ENCODE measurements at places on chromosomes 7 and 10. TPM values are rescaled to one million over a fixed set of nuclear protein-coding genes. Genes with fewer than 3 reads are reported as not detected.
A peak's percentile ranks its signal among the peaks of the same experiment; 100 is the strongest.

DNA sequence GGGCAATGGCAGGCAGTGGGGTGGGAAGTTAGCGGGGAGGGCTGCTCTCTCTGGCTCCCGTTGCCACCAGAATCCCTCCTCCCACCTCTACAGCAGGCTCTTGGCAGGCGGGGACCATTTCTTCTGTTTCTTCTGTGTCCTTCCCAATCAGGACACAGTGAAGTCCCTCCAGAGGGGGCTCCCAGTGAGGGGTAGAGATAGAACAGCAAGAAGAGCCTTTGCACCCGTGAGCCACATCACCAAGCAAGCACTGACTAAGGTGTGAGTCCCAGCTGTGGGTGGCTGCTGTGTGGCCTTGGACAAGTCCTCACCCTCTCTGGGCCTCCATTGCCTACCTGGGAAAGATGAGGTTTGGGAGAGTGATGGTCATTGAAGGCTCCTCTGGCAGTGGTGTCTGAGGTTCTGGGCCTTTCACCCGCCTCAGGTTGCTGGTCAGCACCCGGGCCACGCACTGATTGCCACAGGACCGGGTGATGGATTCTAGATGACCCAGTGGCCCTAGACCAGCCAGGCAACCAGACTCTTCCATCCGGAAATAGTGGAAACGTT is 26.0 kb upstream of the PCBD1 start:
- DNase-seq: no peak

DNA sequence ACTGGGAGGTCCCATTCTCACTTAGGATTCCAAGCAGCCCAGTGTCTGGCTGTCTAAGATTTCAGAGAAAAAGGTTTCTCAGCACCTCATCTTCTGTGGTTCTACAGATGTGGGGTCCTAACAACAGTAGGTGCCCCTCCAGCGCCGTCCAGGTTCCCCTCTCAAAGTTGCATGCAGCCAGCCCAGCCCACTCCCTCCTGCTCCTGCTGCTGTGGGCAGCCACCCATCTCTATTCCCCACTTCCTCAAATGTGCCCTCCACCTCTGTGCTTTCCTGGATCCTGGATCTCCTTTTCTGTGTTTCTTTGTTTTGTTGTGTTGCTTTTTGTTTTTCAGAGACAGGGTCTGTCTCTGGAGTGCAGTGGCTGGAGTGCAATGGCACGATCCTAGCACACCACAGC is 13.3 kb upstream of the SLC18A3 start:
- no peak for DNase-seq

DNA sequence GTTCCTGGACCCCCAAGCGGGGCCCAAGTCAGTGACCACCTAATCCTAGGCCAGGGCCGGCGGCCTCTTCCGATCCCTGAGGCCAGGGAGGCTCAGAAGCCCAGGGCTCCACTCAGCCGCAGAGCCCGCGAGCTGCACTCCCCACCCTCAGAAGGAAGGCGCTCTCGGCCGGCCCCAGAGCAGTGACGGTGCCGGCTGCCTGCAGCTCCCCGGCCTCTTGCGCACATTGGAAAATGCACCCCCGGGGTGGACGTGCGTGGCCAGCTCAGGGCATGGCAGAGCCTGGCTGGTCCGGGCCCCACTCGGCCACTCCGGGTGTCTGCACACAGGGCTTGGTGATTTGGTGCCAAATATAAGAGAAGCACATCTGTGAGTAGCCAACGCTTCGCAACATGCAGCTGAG is 269.1 kb downstream of the PTPRN2 start:
- DNase-seq: peak; percentile 68

The PRTFDC1 gene
- 20.7 TPM for total RNA-seq

The NT5C3A gene
- total RNA-seq: 17.5 TPM

GRCh38 chr10:17351506-17351905 is 102.9 kb downstream of the ST8SIA6 start:
- no peak for DNase-seq

The AQP1 gene
- total RNA-seq: 0.26 TPM

The CD36 gene
- total RNA-seq: 0.29 TPM

DNA sequence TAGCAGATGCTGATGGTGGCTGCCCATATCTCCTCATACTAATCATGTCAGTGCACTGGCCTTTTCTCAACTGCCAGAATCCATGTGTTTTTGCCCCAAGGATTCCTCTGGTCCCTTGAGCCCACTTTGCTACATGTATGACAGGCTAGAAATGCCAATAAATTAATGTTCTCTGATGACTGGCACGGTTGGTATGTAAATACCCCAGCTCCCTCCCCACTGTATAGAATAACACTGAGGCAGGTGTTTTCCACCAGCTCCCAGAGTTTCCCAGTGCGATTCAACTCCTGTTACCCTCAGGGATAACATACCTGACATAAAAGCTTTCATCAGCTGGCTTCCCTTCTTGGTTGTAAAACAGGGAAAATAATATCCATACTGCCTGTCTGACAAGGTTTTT is 9.0 kb upstream of the PLEKHS1 start:
- no peak for DNase-seq

DNA sequence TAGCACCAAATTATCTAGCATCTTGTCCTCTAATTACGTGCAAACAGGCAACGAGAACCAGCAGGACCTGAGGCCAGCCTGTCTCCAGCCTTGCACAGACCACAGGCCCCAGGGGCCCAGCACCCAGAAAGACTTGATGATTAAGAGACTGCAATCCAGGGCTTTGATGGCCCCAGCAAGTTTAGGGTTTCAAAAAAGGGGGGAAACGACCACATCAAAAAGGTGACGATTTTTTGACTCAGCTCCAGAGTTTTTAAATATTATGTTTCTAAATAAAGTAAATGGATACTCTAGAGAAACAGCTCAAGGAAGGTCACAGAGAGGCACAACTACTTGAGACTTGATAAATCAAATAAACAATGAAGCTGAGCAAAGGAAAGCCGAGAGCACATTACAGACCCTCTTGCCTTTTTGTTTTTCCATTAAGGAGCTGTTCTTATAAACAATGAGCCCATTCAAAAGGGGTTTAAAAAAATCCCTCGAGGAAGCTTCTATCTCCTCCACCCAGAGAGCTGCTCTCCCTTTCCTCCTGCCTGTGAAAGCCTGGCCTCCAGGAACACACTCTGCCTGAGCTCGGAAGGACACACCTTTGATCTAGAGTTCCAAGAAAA is 44.1 kb downstream of the GLI3 start:
- DNase-seq: peak; percentile 85

- no peak for DNase-seq
These were observed 13.2 kb downstream of the MRPS33 start for GRCh38 chr7:141001546-141001945.

- DNase-seq: no peak
These were observed 45.7 kb downstream of the HIBADH start for GRCh38 chr7:27616914-27617548.

The PRKRIP1 gene
- total RNA-seq: 30.3 TPM

All from endodermal cell (in vitro differentiated cells).